ENCODE measurements at places on chromosomes 2 and 18.

DNA sequence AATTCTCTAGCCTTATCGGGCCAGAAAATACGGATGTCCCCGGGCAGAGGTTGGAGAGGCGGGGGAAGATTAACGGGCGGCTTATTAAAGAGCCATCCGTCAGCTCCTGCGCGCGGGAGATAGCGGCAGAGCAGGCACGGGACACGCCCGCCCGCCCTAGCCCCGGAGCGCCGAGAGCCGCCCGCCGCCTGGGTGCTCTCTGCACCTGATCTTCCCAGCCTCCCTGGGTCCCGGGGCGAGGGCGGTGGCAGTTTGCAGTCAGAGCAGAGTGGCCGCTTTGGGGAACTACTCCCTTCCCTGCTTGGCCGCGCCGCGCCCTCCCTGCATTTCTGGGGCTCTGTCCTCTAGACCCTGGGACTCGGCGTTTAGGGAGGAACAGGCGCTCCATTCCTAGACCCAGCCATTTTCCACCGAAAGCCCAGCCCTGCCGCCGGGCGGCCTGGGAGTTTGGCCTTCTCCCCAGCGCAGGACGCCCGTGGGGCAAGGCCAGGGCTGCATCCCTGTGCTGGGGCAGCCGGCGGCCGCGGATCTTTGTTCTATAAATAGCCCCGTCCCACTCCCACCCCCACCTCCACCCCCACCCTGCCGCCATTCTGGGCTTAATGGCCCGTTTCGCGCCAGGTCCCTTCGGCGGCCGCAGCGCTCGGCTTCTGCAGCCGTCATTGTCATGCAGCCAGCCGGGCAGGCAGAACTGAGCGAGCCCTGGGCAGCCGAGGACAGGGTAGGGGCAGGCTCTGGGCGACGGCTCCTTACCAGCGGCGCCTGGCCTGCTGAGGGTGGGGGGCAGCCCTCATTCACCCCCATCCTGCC is 6.6 kb downstream of the GAD1 start:
- no peak for DNase-seq

GRCh38 chr18:29140590-29140989 is 963.7 kb upstream of the CDH2 start:
- DNase-seq = no peak

GRCh38 chr2:74381751-74382150 is 1.6 kb upstream of the DCTN1 start:
- DNase-seq = no peak

DNA sequence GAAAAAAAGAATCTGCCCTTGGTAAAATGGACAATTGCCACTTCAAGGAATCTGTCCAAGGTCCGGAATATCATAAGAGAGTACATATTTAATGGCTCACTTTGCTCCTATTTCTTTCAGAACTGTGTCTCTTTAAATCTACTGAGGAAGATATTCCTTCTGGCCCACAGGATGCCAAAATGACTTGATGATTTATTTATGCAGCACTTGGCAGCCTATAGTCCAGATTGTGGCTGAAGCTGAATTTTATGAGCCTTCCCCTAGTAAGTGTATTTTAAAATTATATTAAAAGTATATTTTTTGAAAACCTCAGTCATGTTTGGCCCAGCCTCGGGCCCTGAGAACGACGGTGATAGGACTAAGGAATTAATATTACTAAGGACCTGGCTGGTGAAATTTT is 465.1 kb upstream of the HNRNPA3 start:
- no peak for DNase-seq

DNA sequence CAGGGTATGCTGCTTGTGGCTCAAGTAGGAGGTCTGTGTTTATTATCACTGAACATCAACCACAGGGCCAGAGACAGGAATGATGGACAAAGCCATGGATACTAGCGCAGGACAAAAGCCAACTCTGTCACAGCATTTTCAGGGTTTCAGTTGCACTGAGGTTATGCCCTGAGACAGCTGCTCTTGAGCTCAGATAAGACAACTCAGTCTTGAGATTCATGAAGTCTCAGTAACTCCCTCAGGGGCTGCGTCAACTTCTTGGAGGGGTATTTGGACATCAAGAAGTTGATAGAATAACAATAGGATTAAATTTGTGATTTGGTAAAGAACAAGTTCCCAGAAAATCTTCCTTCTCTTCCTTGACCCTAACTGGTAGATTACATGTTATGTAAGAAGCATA is 287.0 kb upstream of the SLC14A2 start:
- DNase-seq = no peak

DNA sequence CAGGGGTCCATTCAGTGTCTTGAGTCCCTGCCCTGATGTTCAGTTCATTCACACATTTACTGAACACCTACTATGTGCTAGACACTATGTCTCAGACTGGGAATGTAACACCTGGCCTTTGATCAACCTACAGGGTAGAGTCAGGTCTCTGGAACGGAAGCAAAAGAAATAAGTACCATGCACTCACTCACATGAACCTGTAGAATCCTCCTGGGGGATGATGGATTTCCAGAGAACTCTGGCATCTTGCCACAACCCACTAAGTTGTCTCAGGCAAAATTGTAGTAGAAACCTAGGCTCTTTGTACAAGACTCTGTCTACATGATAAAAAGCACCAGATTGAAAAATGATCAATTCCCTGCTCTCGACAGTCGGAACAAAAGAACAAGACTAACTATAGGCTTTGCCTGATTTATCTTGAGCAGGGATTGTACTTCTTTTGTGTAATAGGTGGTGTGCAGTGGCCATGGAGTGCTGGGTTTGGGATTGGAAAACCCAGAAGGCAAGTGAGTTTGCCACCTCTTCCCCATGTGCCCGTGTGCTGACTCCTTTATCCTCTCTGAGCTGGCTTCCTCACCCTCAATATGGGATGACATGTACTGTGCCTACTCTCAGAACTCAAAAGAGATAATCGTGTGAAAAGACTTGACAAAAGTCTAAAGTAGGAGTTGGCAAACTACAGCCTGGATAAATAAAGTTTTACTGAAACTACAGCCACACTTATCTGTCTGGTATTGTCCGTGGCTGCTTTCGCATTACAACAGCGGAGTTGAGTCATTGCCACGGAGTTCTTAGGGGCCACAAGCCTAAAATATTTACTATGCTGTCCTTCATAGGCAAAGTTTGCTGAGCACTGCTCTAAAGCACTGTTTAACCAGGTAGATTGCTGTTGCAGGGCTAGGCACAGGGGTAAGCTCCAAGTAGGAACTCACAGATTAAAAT is 4.4 kb downstream of the CAPN14 start:
- no peak for DNase-seq
